ENCODE measurements at places on chromosomes 16 and 17.

DNA sequence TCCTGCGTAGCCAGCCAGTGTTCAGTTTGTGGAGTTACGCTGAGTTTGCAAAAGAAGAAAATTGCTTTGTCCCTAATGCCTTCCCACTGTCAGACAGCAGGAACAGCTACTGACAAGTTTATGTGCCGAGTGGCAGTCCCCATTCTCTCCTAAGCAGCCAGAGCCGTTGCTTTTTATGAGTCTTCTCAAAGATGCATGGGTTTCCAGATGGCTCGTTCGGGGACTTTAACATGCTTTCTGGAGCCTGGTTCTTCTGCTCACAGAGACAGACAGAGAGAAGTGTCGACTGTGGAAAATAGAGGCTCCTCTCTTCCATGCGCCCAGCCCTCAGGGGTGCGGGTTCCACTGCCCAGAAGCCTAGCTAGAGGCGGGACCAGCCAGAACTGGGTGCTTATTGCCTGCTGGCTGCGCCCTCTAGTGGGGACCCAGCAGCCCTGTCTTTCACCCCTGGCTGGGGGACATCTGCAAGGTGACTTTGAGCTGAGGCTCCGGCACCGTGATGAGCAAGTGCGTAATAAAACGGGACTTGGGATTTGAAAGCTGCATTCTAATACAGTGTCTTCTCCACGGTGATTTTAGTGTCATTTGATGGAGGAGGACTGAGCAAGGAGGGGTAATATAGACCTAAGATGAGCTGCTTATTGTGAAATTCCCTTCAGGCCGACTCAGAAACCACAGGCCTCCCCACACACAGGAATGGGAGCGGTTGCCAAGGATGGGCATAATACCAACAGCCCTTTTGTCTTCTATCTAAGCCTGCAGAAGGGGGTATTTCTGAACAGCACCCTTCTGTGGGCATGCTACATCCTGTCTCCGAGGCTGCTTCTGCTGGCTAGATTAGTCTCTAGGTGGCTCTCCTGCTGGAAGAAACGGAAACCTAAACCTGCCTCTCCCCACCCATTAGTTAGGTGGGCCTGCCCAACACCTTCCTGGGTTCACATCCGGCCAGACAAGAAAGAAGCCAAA lies 73.1 kb downstream of the CCDC182 start:
- no peak overlapping the region for H3K4me3 ChIP-seq
- DNase-seq, result peak; percentile 73
- peak overlapping the region; percentile 18 for H3K27ac ChIP-seq
- no peaks in the 10 kb centered on the region for H3K27me3 ChIP-seq
- H3K4me1 ChIP-seq, result peaks cover 17% of the 10 kb centered on the region

DNA sequence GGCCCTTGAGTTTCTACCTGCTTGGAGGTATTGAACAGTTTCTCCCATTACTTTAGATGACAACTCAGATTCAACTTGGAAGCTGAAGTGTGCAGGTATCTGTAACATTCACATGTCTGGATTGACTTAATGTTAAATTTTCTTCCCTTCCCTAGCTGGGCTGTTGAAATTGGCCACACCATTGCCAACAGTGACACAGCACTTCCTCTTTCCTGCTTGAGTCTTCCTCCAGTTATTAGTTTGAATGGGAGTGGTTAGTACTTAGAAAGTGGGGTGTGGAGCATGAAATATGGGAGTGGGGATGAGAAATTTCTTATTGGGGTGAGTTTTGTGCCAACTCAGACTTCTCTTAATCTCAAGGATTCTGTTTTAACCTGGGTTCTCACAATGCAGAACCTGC lies 454.9 kb downstream of the KCNJ2 start:
- no peaks in the 10 kb centered on the region for H3K27me3 ChIP-seq
- no peaks in the 10 kb centered on the region for H3K36me3 ChIP-seq
- no peak overlapping the region for H3K4me3 ChIP-seq
- DNase-seq, result no peak
- peaks cover 15% of the 10 kb centered on the region for H3K4me1 ChIP-seq

DNA sequence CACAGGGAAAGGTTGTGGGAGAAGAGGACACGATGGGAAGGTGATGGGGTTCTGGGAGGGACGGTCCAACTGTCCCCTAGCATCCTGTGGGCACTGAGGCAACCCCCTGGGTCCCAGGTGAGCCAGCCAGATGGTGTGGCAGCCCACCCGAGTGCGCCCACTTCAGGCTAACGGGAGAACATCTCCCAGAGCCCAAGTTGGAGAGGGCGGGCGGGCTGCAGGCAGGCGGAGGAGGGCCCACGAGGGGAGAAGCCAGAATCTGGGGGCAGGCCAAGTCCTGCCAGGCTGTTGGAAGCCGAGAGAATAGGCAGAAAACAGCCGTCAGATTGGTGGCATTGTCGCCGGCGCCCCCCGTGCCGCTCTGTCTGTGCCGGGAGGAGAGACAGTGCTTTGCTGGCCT lies 13.8 kb upstream of the ABCC3 start:
- no peak overlapping the region for H3K4me3 ChIP-seq
- peaks cover 1% of the 10 kb centered on the region for H3K4me1 ChIP-seq
- peaks cover 48% of the 10 kb centered on the region for H3K27me3 ChIP-seq
- DNase-seq, result no peak
- H3K36me3 ChIP-seq, result no peaks in the 10 kb centered on the region
- no peak overlapping the region for H3K27ac ChIP-seq

DNA sequence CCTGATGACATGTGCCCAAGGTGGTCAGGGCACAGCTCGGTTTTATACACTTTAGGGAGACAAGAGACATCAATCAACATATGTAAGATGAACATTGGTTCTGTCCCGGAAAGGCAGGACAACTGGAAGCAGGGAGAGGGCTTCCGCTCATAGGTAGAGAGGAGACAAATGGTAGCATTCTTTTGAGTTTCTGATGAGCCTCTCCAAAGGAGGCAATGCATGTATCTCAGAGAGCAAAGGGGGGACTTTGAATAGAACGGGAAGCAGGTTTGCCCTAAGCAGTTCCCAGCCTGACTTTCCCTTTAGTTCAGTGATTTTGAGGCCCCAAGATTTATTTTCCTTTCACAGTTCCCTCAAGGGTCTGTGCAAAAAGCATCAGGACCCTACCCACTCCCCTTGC lies 172.4 kb upstream of the TNRC6C start:
- H3K27me3 ChIP-seq, result no peaks in the 10 kb centered on the region
- H3K4me3 ChIP-seq, result no peak overlapping the region
- no peak for DNase-seq
- no peaks in the 10 kb centered on the region for H3K36me3 ChIP-seq

GRCh38 chr16:87320510-87321227 lies 3.5 kb upstream of the C16orf95 start:
- no peak overlapping the region for H3K27ac ChIP-seq
- H3K36me3 ChIP-seq, result no peaks in the 10 kb centered on the region
- no peak overlapping the region for H3K4me3 ChIP-seq
- peaks cover 31% of the 10 kb centered on the region for H3K4me1 ChIP-seq
- no peak for DNase-seq

GRCh38 chr17:4939546-4939795 lies 375 bp downstream of the SLC25A11 start:
- peak overlapping the region; percentile 96 for H3K27ac ChIP-seq
- H3K4me1 ChIP-seq, result peaks cover 69% of the 10 kb centered on the region
- H3K4me3 ChIP-seq, result peak overlapping the region; percentile 84
- no peaks in the 10 kb centered on the region for H3K27me3 ChIP-seq
- peaks cover 58% of the 10 kb centered on the region for H3K36me3 ChIP-seq
